Retinal pigment epithelial cell (primary cell): ENCODE measurements at places on chromosomes 7 and 10.

GRCh38 chr10:4279655-4280054, 494.6 kb upstream of the KLF6 start:
- DNase-seq = no peak

- DNase-seq = no peak
Observed at GRCh38 chr7:98303906-98304305, 22.4 kb downstream of the BRI3 start.

DNA sequence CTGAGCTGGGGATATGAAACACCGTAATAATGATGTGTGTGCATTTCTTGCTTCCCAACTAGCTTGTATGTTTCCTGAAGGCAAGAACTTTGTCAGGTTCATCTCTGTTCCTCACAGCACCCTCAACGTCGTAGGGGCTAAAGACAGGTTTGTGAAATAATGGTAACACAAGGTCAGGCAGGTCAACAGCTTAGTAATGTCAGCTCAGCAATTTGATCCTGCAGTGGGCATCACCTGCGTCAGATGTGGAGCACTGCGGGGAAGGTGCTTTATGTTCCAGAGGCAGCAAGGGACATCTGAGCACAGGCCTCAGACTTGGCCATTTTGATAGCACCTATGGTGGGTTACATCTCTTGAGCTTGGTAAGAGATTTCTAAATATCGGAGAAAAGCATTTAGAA, 51.8 kb upstream of the BTBD16 start:
- no peak for DNase-seq

DNA sequence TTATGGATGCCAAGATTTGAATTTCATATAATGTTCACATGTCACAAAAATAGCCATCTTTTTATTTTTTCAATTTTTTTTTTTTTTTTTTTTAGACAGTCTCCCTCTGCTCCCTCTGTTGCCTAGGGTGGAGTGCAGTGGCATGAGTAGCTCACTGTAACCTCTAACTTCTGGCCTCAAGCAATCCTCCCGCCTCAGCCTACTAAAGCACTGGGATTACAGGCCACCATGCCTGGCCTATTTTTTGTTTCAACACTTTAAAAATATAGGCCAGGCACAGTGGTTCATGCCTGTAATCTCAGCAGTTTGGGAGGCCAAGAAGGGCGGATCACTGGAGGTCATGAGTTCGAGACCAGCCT, 246.3 kb downstream of the SKIDA1 start:
- no peak for DNase-seq

DNA sequence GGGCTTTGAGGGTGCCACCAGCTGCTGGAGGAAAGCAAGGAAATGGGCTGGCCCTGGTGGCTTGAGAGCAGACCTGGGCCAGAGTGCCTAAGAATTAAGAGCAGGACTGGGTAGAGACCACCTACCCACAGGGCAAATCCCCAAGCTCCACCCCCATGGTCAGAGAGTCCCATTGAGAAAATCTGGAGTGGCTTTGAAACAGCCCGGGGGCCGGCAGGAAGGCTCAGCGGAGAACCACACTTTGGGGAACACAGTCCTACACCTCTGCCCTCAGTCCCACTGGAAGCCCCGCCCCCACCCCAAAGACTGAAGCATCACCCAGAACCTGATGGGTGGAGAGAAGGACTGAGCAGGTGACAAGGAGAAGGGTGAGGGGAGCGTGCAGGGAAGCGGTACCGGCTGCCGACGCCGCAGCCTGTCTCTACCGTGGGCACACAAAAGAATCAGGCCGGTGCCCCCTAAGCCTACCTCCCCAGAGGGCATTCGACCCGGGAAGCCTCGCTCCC, 3.6 kb downstream of the SMARCD3 start:
- DNase-seq = no peak

DNA sequence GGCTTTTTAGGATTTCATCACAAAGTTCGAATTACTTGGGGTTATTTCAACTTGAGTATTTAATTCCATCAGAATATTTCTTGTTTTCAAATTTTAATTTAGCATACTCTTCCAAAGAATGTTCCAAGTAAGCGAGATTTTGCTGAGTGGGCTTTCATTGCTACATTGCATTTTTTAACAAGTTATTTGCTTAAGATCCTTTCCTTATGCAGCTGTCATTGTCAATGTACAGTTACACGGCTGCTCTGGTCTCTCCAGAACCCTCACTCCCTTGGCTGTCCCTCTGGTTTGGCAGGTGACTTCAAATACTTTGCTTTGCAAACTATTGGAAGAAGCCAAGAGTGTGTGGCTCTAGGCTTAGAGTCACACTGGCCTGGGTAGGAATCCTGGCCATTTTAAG, 80.0 kb downstream of the CFAP58 start:
- no peak for DNase-seq

GRCh38 chr7:29354340-29354739, 159.8 kb downstream of the CHN2 start:
- no peak for DNase-seq

GRCh38 chr10:133134411-133135115, 25.5 kb upstream of the KNDC1 start:
- DNase-seq = no peak

DNA sequence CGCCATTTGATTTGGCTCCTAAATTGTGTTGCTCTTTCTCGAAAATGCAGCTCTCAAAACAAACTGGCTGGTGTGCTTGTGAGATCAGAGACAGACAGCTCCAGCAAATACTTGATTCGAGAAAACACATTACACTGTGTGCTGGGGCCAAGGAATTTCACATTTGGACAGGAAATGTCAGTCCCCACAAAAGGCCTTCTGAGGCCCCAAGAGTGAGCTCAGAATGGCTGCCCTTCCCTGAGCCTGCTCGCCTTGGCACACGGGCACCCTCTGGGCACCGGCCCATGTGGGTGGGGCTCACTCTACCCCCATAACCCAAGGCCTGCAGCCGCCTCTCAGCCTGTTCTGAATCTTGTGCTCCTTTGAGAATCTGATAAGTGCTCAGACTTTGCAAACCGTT, 13.9 kb upstream of the HSPA12A start:
- no peak for DNase-seq
